ENCODE measurements at places on chromosomes 16 and 17.

DNA sequence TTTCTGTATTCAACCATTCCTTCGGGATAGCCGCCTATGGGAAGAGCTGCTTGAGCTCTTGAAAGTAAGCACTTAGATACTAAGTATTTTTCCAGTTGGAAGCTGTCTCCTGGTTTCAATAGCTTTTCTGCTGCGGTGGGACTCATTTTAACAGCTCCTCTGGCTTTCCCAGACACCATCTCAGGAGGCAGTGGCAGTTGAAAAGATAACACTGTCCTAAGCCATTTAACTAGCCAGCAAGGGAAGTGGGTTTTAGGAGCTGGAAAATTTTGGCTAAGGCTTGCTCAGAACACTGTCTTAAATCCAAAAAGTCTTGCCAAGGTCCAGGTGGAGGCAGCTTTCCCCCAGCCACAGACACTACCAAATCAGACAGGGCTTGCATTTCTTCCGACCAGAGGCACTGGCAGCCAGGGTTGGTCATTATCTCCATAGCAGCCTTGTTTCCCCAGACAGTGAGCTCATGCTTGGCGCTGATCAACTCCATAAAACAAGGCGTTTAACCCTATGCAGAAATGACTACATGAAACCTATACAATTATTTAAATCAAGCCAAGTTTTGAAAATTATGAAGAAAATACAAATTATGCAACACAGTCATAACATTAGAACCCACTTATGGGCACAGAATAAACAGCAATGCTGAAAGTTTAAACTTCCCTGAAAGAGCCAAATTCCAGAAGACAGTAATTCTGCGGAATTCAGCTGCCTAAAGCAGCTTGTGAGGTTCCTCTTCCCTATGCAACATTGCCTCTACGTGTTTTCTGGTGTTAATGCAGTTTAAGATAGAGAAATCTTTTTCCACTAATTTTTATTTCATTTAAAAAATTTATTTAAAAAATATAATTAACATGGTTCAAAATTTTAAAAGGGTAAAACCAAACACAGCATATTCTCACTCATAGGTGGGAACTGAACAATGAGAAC lies 25.0 kb downstream of the GABARAPL2 start:
- peak; percentile 95 for DNase-seq

- no peak for DNase-seq
These were observed 72.6 kb upstream of the CNEP1R1 start for GRCh38 chr16:49952386-49952785.

DNA sequence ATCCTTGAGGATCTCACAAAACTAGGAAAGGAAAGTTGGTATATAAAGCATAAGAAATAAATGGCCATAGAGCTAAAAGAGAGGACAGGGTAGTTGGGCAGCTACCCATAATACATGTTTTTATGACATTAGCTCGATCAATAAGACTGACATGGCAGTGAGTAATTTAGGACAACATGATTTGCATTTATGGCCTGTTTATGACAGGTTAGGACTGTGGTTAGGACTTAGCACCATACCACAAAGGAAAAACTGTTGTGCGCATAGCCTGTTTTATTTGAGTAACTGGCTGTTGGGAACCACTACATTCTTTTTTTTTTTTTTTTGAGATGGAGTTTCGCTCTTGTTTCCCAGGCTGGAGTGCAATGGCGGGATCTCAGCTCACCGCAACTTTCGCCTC lies 18.0 kb upstream of the TRIM37 start:
- DNase-seq = no peak

GRCh38 chr17:1232786-1233185 lies 37.5 kb upstream of the BHLHA9 start:
- DNase-seq = no peak

DNA sequence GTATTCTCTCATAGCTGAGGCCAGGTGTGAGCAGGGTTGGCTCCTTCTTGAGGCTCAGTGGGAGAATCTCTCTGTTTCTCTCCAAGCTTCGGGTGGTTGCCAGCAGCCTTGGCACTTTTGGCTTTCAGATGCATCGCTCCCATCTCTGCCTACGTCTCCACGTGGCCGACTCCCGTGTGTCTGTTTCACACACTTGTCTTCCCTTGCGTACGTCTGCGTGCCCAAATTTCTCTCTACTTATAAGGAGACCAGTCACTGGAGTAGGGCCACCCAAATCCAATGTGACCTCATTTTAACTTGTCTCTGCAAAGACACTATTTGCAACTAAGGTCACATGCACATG lies 14.7 kb downstream of the OSBPL7 start:
- no peak for DNase-seq

GRCh38 chr17:27463235-27463677 lies 7.0 kb downstream of the KSR1 start:
- no peak for DNase-seq

DNA sequence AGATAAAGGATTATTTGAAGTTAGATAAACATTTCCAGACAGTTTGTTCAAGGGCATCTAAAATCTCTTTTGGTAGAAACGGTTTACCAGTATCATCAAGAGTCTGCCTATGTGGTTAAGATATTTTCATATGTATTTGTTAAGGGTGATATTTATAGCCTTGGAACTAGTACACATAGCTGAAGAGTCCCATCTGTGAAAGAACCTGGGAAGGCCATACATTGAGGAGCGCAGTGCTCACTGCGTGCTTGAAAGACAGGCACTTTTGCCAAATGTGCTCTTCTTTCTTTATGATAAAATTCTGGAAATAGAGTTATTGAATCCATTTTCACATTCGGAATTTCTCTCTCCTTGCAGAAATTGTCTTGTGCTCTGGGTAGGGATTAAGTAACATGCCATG lies 7.7 kb downstream of the IGSF6 start:
- DNase-seq = no peak

DNA sequence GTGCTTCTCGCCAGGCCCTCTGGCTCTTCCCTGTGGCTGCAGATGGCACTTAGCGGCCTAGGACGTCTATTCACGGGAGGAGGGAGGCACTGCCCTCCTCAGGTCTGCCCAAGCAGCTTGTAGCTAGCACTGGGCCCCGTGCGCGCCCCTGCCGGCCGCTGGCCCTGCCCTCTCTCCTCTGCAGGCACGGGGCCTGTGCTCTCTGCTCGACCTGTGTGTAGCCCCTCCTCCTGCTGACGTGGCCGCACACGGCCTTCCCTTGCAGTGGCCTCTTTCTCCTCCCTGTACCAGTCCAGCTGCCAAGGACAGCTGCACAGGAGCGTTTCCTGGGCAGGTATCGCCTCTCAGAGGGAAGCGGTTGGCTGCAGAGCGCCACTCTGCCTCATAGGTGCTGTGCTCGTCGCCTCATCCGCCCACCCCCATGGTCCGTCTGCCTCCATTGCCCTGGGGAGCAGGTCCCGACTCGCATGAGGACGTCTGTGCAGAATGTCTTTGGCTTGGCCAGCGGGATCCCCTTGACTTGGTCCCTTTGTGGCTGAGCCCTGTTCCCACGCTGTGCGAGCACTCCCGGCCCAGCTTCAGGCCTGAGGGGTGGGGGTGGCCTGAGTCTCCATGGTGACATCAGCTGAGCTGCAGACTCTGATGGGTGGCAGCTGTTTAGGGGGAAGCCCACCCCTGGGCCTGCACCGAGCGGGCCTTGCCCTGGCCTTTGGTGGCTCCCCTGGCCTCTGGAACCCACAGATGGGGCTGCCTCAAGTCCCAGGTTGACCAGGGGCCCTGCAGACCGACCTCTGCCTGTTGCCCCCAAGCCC lies 34.6 kb downstream of the TSC2 start:
- DNase-seq = peak; percentile 71

- DNase-seq = no peak
These were observed 16.0 kb downstream of the FBXO31 start for GRCh38 chr16:87367529-87367928.

- no peak for DNase-seq
These were observed 19.0 kb upstream of the CPHXL start for GRCh38 chr16:75745242-75745641.

GRCh38 chr16:69302301-69302700 lies 8.8 kb upstream of the VPS4A start:
- no peak for DNase-seq

- no peak for DNase-seq
These were observed 48.7 kb upstream of the SEC14L1 start for GRCh38 chr17:77092025-77092424.

DNA sequence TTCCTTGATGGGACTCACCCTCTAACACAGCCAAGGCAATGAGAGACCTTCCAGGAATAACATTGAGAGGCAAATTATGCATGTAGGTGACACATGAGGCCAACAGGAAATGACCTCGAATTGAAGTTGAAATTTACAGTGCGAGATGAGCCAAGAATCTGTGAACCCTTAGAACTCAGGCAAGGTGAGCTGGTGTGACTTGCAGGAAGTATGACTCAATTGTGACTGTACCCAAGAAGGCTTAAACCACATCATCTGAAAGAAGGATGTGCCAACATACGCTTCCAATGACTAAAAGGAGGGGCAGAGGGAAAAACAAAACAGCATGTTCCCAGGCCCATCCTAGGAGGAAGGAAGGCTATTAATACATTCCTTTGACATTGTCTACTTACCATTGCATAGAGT lies 44.8 kb downstream of the PITPNC1 start:
- no peak for DNase-seq

DNA sequence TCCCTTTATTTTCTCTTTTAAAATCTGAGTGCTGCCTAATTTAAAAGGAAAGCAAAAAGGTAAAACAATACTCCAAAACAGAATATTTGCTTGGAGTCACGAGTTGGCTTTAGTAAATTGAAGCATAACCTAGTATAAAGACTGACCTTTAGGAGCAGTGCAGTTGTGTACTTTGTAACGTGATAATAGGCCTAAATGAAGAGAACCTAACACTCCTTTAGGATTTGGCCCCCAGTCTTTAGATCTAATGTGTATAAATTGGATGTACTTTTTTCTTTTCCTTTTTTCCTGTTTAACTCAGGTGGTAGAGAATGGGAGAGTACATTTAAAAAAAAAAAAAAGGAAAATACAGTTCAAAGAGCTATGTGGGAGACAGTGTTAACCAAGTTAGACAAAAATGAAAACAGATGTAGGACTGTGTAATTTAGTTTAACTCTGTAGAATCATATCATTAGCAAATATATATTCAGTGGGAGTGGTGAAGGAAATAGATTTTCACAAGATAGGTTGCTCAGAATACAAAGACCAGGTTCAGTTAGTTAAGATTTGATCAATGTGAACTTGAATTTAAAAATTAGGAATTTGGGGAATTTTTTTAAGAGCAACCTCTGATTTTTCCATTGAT lies 16.8 kb downstream of the CPD start:
- DNase-seq = no peak

DNA sequence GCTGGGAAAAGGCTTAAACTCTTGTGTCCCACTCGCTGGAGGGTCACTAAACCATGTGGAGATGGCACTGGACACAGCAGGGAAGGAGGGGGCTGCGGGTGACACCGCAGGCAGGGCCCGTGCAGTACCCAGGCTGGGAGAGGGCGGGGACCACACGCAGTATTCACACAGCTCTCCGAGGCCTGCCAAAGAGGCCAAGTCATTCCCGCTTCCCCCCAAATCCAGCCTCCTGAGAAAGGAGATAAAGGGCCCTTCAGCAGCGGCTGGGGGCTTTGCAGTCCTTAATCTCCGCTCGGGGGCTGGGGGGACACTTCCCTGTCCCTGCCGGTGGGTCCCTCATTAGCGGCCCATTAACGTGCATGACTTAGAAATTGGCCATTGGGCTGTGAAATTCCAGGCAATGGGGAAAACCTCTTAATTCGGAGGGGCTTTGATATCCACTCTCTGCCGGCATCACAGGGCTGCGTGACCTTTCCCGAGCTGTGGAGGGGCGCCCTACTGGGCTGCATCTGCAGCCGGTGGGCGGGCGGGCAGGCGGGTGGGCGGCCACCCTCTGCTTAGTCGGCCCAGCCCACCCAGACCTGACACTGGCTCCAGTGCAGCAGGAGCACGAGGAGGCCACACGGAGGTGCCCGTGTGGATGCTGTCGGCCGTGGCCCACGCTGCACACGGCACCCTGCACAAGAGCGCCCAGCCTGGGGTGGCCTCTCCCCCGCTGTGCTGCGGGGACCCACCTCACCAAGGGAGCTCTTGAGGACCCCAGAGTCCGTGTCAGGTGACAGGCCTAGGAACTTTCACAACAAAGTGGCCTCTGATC lies 2.6 kb upstream of the SLC38A8 start:
- no peak for DNase-seq

GRCh38 chr17:82602487-82602886 lies 45.8 kb downstream of the WDR45B start:
- DNase-seq = no peak

- DNase-seq = no peak
These were observed 3.3 kb downstream of the PIGQ start for GRCh38 chr16:572865-573650.

DNA sequence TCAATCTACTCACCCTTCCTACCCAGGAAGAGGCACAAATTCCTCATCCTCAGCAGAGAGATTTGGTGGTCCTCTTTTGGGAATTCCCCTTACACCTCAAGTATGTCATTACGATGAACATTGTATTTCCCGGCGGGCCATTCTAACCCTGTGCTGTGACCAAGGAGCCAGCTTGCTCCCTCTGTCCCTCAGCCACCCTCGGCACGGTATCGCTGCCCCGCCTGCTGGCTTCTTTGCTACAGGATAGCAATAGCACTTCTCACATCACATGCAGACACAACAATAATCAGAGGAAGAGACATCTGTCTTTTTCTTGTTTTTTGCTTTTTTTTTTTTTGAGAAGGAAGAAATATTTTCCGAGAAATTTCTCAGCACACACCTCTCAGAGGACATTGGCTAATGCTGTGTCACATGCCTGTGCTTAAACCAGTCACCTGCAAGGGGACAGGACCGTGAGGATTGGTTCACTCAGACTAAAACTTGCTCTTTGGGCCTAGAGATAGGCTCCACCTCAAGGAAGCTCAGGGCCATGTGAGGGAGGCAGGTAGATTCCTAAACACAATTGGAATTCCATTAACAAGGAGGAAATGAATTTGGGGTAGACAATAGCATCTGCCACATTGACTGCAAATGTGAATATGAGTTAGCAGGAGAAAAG lies 41.2 kb downstream of the TMC5 start:
- no peak for DNase-seq

DNA sequence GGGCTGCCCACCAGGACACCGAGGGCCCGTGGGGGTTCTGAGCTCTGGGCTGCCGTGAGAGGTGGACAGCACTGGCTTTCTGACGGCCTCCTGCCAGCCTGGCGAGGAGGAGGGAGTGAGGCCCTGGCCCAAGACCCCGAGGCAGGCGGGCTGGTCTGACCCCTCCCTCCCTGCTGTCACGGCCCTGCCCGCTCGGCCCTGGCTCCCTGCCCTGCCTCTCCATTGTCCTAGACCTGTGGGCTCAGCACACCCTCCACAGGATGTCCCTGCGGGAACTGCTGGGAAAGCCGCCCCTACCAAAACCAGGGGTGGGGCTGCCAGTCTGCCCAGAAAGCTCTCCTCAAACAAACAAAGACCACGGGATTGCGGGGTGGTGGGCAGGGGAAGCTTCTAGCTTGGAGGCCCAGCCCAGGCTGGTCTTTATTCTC lies 20.7 kb downstream of the SPNS2 start:
- DNase-seq = peak; percentile 68

DNA sequence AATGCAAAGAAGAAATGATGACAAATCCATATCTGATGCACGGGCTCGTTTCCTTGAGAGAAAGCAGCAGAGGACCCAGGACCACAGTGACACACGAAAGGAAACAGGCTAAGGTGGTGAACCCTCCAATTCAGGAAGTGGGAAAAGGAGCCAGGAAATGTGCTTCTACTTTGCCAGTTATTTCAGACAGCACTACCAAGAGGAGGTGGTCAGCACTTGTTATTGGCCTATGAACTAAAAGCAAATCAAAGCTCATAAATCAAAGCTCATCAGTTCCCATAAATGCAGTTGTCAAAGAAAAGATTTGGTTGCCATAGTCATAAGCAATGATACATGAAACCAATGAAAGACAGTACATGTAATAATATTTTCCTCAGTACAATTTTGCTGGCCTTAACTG lies 12.6 kb upstream of the CLTC start:
- no peak for DNase-seq

- no peak for DNase-seq
These were observed 41.5 kb upstream of the ABCC12 start for GRCh38 chr16:48197294-48197693.

Measured in right hindlimb (tissue), 1 donor.